Stimulated activated memory B cell treated with anti-CD40 and anti-IgM and Interleukin-4, amounts not matched to agents 10 μg/mL and 1 μg/mL and 100 μg/mL, for 72 hours (primary cell): ENCODE measurements at places on chromosomes 16 and 17.

DNA sequence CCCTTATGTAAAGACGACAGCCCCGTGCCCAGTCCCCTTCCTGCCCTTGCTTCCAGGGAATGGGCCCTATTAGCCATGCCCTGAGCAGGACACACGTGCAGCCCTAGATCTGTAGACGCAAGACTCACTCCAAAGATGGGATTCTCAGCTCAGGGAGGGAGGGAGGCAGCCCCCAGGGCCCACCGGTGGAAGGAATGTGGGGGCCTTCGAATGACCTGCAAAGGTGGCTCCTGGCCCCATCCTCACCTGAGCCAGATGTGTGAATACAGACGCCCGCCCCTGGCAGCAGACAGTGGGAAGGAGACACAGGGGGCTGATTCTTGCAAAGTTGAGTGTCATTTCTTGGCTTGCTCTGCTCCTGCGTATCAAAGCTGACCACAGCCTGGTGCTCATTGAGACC, 47.8 kb downstream of the LITAF start:
- ATAC-seq = no peak

GRCh38 chr17:13785981-13786598, 184.4 kb upstream of the HS3ST3A1 start:
- no peak for ATAC-seq

DNA sequence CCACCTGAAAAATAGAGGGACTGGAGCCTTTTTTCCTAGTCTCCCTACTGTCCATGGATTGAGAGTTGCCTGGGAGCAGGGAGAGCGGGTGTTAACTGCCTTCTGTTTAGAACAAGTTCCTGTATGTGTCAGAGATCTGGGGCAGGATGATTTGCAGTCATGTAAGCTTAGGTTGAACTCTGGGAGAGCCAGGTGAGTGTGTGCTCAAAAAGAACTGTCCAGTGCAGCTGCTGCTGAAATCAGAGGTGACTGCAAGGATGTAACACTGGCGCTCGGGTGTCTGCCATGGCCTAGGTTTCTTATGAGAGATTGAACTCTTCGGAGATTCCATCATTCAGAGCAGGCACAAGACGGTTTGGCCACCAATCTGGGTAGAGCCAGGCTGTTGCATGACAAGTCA, 432.5 kb downstream of the CDH13 start:
- ATAC-seq = no peak

DNA sequence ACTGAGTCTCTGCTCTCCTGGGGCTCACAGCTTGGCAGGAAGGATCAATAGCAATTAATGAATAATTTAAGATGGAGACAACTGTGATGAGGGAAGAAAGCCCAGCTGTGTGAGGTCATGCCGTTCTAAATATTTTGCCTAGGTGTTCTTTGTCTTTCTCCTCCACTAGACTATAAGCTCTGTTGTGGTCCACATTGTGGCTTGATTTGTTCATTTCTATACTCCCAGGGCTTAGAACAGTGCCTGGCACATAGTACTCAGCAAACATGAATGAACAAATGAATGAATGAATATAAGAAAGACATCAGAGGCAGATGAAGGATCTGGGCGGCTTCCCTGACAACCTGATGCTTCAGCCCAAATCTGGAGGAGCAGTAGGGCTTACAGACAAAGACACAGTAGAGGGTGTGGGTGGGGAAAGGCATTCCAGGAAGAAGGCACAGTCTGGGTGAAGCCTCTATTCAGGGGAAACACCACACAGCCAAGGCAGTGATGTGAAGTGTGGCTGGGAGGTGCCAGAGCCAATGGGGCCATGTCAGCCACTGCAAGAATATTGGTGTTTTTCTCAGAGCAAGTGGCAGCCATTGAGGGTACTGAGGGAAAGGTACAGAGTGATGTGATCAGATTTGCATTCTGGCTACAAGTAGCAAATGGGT, 8.3 kb downstream of the CDH13 start:
- ATAC-seq = no peak

- no peak for ATAC-seq
Observed at GRCh38 chr16:56325956-56326355, 99.4 kb downstream of the AMFR start.

- no peak for ATAC-seq
Observed at GRCh38 chr17:61488878-61489718, 36.9 kb downstream of the TBX4 start.

- ATAC-seq = no peak
Observed at GRCh38 chr17:81075307-81075706, 40.4 kb downstream of the BAIAP2 start.

- no peak for ATAC-seq
Observed at GRCh38 chr16:55120408-55120807, 189.7 kb downstream of the IRX5 start.

DNA sequence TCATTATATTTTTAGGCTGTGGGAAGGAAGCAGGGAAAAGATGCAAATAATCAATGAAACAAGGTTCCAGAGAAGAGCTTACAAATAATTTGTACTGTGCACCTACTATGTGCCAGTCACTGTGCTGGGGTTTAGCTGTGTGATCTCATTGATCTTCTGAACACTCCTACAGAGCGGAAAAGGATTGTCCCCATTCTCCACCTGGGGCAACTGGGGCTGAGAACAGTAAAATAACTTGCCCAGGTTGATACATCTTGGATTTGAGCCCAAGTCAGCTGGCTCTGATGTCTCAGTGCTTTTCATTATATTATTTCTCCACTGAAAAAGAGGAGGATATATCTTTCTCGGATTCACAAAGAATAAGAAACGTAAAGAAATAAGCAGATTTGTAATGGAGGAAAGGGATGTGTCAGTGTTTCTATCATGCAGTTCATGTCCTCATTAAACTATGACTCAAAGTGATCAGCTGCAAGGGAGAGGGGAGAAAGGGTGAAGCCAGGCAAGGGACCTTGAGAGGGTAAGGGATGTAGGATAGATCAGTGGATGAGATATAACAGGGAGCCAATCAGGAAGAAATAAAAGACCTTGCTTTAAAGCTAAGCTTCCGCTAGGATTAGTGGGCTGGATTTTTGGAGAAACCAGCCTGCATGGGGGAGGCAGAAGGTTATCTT, 143.6 kb upstream of the NOL11 start:
- peak; percentile 42 for ATAC-seq

DNA sequence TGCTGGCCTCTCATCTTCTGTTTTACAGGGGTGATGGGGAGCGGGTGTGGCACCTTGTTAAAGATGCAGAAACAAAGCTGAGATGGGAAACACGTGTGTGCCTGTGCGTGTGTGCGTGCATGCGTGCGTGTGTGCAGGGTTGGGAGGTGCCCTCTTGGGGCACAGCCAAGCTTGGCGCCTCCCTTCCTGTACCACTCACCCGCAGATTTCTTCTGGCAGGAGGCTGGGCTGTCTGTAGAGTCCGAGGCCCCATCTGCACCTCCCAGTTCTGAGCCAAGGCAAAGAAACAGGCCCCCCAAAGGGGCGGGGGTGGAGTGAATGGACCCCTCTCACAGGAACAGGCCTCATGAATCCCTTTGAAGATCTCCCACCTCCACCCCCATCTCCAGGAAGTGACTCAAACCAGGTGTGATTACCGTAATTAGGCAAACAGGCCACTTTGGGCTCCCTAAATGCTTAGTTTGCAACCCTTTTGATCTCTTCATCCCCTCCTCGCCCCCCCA, 20.9 kb downstream of the TNS4 start:
- peak; percentile 89 for ATAC-seq

DNA sequence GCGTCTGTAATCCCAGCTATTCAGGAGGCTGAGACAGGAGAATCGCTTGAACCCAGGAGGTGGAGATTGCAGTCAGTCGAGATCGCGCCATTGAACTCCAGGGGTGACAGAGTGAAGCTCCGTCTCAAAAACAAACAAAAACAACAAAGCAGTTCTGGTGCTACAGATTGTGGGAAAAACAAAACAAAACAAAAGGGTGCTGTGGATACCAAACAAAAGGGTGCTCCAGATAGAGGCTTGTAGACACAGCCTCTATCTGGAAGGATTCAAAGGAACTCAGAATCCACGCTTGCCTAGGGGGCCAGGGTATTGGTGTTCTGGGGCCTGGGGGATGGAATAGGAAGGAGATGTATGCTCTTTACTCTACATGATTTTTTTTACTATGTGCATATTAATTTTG, 2.5 kb downstream of the MYLK3 start:
- ATAC-seq = no peak

- no peak for ATAC-seq
Observed at GRCh38 chr17:17180141-17180603, 26.0 kb downstream of the PLD6 start.

DNA sequence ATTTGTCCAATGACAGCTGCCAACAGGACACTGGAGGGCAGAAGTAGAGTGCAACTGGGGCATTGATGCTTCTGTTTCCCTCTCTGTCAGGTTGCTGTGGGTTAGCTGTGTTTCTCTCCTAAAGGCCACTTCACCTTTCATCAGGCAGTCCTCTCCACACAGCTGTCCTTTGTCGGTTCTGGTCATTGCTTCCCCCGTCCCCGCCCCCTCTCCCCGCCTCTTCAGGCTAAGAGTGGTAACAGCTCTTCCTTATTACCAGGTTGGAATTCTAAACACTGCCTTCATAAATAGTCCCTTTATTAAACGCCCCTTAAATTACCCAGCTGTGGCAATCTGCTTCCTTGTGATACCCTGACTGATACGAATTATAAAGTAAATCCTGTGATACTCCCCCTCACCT, 31.8 kb upstream of the NSRP1 start:
- no peak for ATAC-seq

DNA sequence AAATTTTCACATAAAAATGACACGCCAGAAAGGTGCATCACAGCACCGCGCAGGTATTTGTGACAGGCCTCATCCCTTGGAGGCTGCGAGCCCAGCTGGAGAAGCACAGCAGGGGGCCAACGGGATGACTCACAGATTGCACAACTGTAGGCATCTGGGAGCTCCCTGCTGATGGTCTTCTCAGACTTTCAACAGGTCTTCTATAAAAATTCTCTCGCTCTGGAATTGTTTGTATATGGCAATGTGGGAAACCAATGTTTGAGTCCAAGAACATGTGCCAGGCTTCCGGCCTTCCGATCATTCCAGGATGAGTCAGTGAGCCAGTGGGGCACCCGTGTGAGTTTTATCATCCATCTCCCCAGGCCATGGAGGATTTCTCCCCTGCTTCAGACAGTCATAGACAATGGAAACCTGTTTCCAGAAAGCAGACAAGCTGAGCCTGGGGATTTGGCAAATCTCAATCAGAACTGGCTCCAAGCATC, 24.1 kb upstream of the ADORA2B start:
- ATAC-seq = no peak

GRCh38 chr17:78748730-78749317, 33.2 kb downstream of the CYTH1 start:
- ATAC-seq = peak; percentile 96

- ATAC-seq = peak; percentile 62
Observed at GRCh38 chr16:28193530-28194423, 18.0 kb downstream of the XPO6 start.

- ATAC-seq = no peak
Observed at GRCh38 chr17:19987897-19988296, 10.3 kb upstream of the AKAP10 start.

DNA sequence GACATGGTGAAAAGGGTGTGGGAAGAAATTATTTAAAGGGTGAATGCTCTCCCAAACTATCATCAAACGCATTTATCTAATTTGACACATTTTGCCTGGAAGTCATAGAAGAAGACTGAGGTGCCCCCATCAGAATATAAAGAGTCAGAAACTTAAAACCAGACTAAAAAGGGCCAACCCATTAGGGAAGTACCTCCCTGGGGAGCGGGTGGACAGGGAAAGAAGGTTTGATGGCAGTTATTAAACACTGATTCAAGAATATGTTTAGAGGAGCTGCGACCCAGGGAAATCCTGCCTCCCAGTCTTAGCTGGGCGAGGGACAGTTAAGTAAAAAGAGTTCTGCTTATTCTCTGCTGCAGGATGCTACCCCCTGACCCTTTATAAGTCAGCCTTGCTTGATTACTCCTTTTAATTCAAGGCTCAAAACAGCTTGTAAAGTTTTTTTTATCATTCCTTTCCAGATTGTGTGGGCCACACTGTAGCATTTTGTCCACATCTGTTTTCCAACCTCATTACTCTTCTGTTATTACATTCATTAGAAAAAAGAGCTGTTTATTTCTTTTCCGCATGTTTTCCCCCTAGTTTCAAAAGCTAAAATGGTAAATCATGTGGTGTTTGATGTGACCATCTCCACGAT, 138.5 kb upstream of the TBX2 start:
- no peak for ATAC-seq

GRCh38 chr16:89334461-89334860, 117.0 kb downstream of the ZNF778 start:
- ATAC-seq = no peak

GRCh38 chr16:64696866-64697265, 425.0 kb downstream of the CDH11 start:
- ATAC-seq = no peak

GRCh38 chr17:494601-495265, 142.1 kb upstream of the RPH3AL start:
- ATAC-seq = no peak

DNA sequence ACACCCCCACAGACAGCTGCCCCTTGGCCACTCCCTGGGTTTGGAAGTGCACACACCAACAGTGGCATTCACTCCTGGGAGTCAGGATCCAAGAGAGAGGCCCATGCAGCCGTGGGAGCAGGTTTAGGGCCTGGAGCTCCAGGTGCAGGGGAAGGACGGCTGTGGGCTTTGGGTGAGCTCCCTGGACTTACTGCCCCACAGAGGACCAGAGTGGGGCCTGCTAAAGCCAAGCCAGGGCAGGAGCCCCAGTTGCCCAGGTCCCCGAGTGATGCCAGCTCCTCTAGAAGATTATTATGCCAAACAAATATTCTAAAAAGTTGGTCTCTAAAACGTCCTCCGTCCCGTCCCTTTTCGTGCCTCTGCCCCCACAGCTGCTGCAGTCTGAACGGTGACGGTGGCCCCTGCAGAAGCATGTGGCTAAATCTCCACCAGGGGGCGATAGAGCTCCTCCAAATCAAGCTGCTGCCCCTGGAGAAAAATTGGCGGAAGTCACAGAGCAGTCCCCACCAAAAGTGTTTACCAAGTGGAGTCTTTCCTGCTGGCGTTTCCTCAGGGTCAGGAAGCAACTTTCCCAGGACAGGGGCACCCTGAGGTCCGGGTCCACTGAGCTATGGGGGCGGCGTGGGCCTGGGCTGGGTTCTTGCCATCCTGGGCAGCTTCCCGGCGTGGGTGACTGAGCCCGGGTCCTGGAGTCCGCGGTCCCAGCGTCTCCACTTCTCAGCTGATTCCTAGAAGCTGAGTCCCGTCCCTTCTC, 4.2 kb downstream of the ARMC7 start:
- ATAC-seq = peak; percentile 81

- ATAC-seq = peak; percentile 46
Observed at GRCh38 chr17:35089586-35090296, 26.2 kb upstream of the RFFL start.

- ATAC-seq = peak; percentile 1
Observed at GRCh38 chr17:8117980-8118768, at the start of gene ALOXE3. Gene ALOXE3, minus strand, starts transcription at chr17:8118514. Its CDS starts 524 bp downstream, at chr17:8117990.

- no peak for ATAC-seq
Observed at GRCh38 chr16:16871196-16871595, 492.3 kb downstream of the NPIPA7 start.

GRCh38 chr17:63445571-63445953, 544 bp downstream of the CYB561 start:
- peak; percentile 42 for ATAC-seq

DNA sequence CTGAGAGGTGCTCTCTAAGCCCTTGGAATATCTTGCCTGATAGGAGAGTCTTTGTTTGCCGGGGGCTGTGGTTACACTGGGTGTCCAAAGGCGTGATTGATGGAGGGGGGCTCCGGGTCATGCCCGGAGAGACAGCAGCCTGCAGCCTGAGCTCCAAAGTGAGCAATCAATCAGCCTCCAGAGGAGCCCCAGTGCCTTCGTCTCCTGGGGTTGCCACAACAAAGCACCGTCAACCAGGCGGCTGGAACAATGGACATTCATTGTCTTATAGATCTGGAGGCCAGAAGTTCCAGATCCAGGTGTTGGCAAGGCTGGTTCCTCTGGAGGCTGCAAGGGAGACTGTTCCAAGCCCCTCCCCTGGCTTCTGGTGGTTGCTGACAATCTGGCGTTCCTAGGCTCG, 24.0 kb upstream of the GINS2 start:
- ATAC-seq = no peak
